ENCODE measurements at places on chromosomes 7 and 10. TPM values are rescaled to one million over a fixed set of nuclear protein-coding genes. Genes with fewer than 3 reads are reported as not detected.

Gene INSIG1
- total RNA-seq, result 197 TPM

Gene HOXA10
- total RNA-seq, result not detected

Gene SUGCT
- 0.43 TPM for total RNA-seq

Gene PTPRE
- 16.8 TPM for total RNA-seq

Gene PNLIPRP2
- total RNA-seq, result not detected

Gene SLC16A12
- total RNA-seq, result not detected

Gene CLEC5A
- total RNA-seq, result not detected

Gene TPK1
- total RNA-seq, result 12.4 TPM

Gene ZNF853
- total RNA-seq, result 0.23 TPM

Gene AQP1
- not detected for total RNA-seq

Gene PRKCQ
- 40.8 TPM for total RNA-seq

Gene UPK3B
- 1.2 TPM for total RNA-seq

Gene HGF
- total RNA-seq, result not detected

Gene TMEM178B
- total RNA-seq, result 0.30 TPM

Gene CPVL
- 0.11 TPM for total RNA-seq
